ENCODE measurements at places on chromosomes 5 and 9. TPM values are rescaled to one million over a fixed set of nuclear protein-coding genes. Genes with fewer than 3 reads are reported as not detected.

The IL17B gene
- 0.49 TPM for polyA plus RNA-seq

The RLN2 gene
- not detected for polyA plus RNA-seq

DNA sequence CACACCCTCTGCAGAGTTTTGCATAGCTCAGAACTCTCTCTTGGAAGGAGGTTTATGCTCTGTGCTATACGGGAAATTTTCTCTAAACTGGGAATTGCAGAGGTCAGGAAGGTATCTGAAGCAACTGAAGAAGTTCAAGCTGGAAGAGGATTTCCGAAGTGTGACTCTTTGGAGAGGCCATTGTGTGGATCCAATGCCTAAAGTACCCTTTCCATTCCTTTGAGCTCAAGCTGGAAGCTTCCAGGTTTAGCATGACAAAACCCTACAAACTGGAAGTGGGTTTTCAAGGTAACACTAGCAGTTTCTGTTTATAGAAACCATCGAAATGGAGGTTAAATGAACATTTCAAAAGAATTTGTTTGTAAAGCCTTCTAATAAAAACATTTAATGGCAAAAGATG lies 187.1 kb downstream of the CFAP90 start:
- DNase-seq, result no peak

DNA sequence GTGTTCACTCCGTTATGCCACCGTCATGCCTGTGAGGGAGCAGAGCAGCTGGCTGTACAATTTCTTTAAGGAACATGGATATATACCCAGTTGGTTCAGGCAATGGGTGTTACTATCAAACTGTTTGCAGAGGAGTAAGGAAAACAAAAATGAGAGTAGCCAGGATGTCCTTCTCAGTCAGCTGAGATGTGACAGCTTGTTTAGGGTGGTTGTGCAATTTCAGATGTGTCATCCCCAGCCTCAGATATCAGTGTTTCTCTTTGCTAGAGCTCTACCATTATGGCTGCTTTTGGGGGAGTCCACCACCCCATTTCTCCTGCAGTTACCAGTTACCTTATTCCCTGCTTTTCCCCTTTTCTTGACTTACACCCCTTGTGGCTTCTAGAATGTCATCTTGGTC lies 135.2 kb upstream of the SLC24A2 start:
- no peak for DNase-seq

Data from BJ (cell line).